Skin of body (tissue), 3 donors: ENCODE measurements at places on chromosomes 1 and 21.

DNA sequence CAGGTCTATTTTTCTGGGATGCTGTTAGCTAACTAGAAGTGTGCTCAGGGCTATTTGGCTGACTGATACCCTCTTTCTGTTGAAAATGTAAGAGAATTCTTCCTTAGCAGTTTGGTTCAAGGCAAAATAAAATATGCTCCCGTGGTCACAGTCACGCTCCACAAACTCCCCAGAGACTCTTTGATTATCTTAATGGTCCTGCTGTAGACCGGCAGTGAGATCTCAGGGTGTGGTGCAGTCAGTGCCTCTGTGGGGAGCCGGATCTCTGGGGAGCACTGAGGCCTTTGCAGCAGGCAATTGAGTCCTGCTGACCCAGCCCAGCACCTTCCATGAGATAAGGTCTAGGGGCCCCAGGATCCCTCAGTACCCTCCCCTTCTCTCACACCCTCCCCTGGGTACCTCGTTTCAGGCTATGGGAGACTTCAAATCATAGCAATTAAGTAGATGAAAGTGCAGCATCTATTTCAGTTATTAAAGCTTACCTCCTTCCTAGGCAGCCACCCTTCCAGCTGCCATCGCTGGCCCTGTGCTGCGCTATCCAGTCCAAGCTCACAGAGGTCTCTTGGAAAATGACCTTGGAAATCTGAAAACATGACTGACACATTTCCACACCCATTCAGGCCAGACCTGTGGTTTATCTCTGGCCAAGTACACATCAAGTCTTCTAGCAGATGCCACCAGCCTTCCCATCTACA is 98.1 kb downstream of the SEC16B start:
- no peak for DNase-seq

GRCh38 chr1:74470251-74470650 is 42.2 kb downstream of the LRRC53 start:
- DNase-seq = no peak

- DNase-seq = no peak
Observed at GRCh38 chr1:8025671-8026144, 401 bp downstream of the ERRFI1 start.

DNA sequence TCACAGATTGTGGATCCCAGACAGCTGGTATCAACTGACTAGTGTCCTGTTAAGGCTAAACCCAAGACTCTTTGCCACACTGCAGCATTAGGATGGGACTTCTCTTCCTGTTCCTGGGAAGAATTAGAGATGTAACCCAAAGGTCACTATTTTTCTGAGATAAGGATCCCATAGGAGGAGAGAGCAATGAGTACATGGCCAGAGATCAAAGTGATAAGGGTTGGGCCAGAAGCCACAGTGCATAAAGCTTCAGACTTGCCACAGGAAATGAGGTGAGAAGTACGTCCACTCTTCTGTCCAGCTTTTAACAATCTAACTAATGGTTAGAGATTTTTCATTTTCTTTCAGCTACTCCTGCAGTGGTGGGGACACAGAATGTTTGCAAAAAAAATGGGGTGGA is at the start of gene HSD3B1:
TSS of gene HSD3B1 (plus strand) at position 270 of the 400 bp plus-strand sequence. CDS start 267 bp downstream, outside the sequence.
- no peak for DNase-seq

GRCh38 chr1:59139396-59139795 is 157.5 kb upstream of the FGGY start:
- no peak for DNase-seq
